Endothelial cell (in vitro differentiated cells): ENCODE measurements at places on chromosomes 12 and 14.

- peak; percentile 84 for DNase-seq
These were observed 19.0 kb downstream of the SSH1 start for GRCh38 chr12:108838194-108839017.

DNA sequence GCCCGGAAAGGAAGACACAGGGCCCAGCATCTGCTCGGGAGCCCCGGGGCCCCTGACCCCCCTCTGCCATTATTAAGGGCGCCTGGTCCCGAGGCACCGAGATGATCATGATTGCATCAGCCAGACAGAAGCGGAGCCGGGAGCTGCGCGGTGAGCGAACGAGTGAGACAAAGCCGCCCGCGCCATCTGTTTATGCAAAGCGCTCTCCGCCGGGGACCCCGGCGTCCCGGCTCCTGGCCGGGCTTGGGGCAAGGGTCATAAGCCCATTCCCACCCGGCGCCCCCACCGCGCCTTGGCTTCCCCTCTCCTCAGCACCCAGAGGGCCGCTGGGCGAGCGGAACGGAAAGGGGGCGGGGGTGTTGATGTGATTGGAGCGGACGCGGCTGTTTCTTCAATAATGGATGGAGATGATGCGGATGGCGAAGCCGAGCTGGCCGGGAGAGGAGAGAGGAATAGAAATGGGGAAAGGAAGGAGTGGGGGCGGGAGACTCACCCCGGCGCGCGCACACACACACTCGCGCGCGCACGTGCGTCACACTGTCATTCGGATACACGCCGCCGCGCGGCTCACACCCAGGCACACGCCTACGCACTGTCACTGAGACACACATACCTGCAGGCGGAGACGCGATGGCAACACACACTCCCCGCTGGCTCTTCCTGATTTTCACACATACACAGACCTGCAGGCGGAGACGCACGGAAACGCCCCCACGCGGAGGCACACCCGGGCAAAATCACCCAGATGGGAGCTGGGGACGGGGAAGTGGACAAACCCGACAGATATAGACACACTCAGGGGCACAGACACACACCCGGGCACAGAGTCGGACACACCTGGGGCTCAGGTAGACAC, 10.7 kb downstream of the STAC3 start:
- no peak for DNase-seq

DNA sequence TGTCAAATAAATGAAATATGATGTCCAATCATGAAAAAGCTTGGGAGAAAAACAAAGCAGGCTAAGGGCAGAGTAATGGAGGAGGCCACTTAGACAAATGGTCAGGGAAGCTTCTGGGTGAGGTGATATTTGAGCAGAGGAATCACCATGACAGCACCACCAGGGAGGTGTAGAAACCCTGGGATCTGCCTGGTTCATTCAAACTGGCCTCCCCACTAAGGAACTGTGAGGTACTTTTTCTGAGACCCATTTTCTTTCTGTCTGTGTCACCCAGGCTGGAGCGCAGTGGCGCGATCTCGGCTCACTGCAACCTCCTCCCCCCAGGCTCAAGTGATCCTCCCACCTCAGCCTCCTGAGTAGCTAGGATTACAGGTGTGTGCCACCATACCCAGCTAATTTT, 7.8 kb upstream of the SSH1 start:
- no peak for DNase-seq

DNA sequence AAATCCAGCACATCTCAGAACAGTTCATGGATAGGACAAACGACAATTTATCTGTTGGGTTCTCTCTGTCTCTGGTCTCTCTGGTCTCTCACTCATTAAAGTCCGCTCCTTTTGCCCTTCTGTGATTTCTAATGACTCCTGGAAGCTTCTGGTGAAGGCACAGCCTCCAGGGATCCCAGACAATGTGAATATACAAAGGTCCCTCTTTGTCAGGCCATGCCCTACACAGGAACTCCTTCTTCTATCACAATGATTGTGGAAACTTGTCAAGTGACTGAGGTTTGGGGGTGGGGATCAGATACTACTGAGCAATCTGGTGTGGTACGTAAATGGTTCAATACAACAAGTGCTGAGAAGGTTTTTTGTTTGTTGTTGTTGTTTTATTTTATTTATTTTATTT, 42.7 kb upstream of the CDK17 start:
- no peak for DNase-seq

- DNase-seq, result no peak
These were observed 73.2 kb downstream of the FERMT2 start for GRCh38 chr14:52877628-52878027.

- DNase-seq, result no peak
These were observed 168.4 kb upstream of the LRIG3 start for GRCh38 chr12:59088673-59089072.

- no peak for DNase-seq
These were observed 119.0 kb upstream of the RASSF8 start for GRCh38 chr12:25839470-25839869.

DNA sequence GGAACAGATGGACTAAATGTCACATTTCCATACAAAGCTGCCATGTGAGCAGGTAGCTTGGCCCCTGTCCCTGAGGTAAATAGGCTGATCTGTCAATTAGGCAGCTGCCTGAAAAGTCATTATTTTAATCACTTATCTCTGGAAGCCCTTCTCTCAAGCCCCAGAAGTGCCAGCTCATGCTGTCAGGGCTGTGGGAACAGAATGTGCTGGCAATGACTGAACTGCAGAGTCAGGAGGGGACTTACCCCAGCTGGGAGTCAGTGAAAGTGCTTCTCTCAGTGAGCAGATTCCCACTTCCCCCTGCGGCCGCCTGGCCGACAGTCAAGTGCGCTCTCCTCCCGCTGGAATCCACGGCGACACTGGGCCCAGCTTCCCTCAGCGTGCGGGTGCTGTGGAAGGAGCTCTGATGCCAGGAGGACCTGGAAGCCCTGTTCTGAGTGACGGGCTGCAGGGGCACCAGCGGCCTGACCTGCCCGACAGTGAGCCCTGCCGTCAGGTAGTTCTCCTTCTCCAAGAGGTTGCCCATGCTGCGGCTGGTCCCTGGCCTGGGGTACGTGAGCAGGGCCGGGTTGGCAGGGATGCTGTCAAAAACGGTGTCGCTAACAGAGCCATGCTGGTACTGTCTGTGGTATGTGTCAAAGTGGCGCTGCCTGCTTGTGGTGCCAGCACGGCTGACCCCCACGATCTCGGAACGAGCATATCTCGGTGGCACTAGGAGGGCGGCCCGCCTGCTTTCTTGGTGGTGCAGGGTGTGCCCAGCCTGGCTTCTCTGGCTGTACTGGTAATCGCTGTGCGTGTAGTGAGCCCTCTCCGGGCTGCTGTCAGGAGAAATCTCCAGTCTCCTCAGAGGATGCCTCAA, 18.7 kb downstream of the PKP2 start:
- no peak for DNase-seq

DNA sequence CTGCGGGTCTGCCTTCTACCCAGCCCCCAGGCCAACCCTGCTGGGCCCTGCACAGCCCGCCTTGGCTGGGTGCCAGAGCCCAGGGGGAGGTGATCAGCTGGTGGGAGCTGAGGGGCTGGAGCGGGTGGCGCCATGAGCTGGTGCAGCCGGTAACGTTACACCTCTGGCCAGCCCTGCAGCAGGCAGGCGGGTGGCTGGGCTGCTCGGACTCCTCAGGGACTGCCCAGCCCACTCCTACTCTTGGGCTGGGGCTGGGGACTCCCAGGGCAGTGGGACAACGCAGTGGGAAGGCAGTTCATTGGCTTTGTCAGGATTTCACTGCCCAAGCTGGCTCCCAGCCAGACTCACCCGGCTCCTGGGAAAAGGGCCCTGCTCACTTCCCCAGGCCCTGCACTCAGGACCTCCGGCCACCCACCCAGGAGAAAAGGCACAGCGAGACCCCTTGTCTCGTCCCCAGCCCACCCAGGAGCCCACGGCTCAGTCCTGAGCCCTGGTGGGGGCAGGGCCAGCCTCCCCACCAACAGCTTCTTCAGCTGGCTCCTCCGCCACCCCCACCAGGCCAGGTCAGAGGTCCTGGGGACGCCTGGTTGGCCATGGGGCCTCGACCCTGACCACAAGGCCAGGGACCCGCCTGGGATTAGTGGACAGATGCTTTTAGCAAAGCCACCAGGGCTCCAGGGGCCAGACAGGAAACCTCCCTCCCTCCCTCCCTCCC, 1.0 kb downstream of the PGF start:
- DNase-seq, result no peak

DNA sequence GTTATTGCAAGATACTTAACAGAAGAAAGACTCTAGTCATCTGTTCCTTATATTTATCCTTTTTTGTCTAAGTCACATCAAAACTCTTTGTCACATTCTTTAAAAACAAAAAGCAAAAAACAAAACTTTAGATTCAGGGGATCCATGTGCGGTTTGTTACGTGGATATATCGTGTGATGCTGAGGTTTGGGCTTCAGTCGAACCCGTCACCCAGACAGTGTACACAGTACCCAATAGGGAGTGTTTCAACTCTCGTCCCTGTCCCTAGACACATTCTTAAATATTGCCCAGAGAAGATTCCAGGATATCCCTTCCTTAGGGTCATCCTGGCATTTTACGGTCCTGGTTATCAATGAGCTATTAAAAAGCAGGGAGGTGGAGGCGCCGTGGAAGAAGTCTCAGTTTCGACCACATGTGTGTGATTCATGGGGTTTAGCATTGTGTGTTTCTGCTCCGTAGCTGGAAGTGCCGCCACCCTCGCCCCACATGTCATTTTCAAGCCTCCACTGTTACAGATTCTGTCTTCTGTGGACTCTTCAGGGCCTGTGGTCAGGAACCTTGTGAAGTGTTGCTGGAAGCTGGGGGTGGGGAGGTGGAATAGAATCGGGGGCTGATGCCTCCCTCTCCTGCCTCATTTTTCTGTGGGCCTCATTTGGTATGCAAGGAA, 19.9 kb downstream of the CCND2 start:
- DNase-seq, result no peak

GRCh38 chr12:121811434-121812319, 7.9 kb downstream of the SETD1B start:
- peak; percentile 90 for DNase-seq

DNA sequence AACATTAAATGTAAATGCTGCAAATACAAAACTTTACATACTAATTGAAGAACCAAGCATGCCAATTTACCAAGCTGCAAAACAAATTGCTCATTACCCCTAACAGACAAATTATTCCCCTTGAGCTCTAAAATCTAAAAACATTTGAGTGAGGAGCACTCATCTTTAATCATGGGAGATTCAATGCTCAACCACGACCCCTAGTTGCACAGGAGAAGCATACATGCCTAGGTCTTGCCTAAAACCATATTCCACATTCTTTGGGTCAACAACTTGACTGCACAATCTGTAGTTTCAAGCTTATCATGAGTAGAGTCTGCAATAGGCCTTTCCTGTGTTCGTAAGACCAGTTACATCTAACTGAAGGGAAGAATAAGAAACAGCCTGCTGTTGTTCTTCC, 69.7 kb downstream of the MGAT4C start:
- no peak for DNase-seq

DNA sequence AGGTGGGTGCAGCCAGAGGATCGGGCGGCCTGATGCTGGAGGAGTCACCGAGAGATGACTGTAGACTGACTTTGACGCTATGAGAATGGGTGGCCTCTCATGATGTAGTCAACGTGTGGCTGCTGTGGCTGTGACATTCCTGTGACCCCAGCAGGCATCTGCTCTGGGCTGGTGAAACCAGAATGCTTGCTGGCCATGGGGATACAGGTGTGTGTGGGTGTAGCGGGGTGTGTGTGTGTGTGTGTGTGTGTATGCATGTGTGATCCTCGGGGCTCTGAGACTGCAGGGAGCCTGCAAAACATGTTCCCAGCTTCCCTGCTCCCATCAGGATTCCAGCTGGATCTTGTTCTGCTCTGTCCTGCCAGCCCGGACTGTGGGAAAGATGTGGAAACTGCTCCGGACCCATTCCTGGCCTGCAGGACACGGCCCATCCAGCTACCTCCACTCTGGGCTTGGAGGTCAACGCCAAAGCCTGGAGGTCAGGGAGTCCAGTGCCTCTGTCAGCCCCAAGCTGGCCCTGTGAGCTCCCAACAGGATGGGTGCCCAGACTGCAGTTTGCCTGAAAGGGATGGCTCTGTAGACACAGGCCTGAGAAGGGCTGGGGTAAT, 18.8 kb upstream of the HHIPL1 start:
- DNase-seq, result no peak

GRCh38 chr14:106507354-106507753, 981.0 kb downstream of the TMEM121 start:
- no peak for DNase-seq

GRCh38 chr12:98863167-98863566, 218.1 kb downstream of the APAF1 start:
- no peak for DNase-seq

GRCh38 chr14:89724628-89724960, 229.9 kb downstream of the EFCAB11 start:
- no peak for DNase-seq

- no peak for DNase-seq
These were observed 41.1 kb downstream of the SERPINA3 start for GRCh38 chr14:94653321-94653720.

GRCh38 chr12:114975640-114976310, 291.8 kb upstream of the TBX3 start:
- no peak for DNase-seq

DNA sequence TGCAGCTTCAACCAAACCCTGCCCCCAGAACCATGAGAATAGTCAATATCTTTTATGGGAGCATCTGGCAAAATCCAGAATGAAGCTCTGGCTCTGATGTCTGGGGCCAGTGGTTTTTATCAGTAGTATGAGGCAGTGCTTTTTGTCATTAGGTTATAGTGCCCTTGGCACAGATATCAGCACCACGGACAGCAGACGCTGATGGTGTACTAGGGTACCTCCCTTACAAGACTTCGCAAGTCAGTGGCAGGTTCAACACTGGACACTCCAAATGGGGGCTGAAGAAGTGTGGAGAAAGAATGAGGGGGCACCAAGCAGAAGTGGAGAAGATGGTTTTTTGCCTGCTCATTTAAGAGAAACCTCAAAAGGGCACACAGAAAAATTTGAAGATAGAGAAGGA, 68.2 kb upstream of the E2F7 start:
- peak; percentile 71 for DNase-seq

DNA sequence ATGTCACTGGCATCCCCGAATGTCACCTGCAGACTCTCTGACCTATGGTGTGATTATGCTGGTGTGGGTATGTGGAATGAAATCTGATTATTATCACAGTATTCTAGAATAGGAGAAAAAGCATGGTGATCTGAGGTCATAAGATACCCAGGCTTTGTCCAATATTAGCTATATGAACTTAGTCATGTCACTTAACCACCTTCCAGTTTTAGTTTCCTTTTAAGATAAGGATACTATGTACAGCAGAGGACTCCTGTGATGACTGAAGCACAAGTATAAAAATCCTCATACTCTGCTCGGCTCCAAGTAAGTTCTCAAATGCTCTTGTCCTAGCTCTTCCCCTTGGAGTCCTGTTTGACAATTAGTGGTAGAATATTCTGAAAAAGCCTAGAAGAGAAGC, 2.8 kb downstream of the GNS start:
- DNase-seq, result no peak

DNA sequence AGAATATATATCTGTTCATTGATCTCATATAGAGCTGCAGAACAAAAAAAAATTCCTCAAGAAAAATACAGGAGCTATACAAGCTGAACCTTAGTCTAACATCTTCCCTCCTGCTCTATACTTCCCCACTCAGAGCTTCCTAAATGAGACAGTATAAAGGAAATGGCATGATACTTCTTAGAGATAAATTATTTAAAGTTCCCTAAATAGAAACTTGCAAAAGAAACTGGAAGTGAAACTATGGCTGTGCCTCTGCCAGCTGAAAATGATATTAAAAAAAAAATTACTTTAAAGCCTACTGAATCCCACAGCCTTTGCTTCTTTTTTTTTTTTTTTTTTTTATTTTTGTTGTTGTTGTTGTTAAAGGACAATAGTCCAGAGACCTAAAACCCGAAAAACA, 11.6 kb upstream of the NEK9 start:
- no peak for DNase-seq

- no peak for DNase-seq
These were observed 4.2 kb upstream of the TEP1 start for GRCh38 chr14:20417250-20418186.

GRCh38 chr12:22536971-22537544, 7.3 kb downstream of the C2CD5 start:
- DNase-seq, result no peak
